ENCODE measurements at places on chromosomes 3 and 15.

DNA sequence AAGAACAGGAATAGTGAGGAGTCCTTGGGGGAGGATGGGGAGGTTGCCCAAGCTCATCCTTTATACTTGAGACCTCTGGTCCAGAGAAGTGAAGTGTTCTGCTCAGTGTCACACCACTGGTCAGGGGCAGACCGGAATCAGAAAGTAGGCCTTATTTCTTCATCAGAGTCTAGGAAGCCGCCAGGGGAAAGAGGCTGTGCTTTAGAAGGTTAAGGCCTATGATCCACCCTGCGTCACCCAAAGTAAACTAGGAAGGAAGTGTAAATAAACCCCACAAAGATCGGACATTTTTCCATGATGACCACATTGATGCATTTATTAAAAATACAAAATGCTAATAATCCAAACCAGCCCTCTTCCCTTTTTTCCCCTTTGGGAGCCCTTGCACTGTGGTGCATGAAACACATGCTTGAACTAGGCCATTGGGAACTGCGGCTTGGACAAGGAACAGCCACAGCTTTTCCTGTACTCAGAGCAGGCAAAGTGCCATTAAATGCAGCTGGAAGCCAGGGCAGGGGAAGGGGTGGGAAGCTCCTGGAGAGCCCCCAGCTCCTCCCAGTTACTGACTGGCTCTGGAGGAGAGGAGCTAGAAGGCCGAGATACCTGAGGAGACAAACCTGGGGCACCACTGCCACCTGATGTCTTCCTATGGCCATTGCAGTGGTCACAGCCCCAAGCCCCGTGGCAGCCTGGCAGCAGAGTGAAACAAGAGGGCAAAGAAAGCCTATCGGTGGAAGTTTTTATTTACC is 37.0 kb downstream of the CDC25A start:
- peak; percentile 69 for DNase-seq

DNA sequence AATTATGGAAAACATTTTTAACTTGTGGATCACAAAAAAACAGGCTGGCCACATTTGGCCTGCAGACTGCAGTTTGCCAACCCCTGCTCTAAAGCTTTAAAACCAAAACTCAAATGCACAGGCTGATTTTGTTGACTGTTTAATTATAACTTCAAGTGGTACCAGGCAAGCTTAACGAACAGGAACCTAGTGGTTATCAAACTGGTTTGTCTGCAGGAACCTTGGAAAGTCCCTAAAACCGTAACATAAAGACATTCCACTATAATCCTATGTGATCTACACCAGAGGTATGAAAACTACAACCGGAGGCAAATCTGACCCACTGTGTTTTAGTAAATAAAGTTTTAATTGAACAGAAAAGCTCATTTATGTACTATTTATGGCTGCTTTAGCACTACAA is 52.4 kb downstream of the TBL1XR1 start:
- DNase-seq = peak; percentile 75

GRCh38 chr3:173762501-173762900 is 365.0 kb downstream of the NLGN1 start:
- no peak for DNase-seq

DNA sequence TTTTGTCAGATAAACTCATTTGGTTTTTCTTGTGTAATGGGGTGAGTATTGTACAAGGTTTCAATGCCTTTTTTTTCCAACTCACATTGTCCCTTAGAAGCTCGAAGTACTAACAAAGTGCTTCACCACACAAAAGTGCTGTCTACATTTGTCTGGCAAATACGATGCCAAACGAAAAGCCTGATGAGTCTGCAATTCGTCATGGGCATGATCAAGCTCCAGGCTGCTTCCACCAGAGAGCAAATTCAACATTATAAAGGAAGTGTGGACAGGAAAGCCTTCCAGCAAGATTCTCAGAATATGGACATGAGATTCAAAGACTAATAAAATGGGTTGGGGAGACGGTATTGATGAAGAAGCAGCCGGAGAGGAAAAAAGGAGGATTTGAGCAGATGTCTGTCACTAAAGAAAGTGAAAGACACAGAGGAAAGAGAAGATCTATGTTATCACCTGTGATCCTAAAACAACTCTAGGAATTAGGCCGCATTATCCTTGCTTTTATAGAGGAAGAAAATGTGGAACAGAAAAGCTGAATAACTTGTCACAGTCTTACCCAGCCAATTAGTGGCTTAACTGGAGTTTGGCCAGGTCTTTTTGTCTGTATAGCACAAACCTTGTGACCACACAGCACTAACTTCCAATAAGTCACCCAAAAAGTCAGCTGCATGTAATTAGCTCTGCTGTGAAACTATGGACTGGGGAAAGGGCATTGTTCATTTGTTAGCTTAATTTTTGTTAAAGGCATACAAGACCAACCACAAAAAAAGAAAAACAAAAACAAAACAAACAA is 494.8 kb downstream of the FHIT start:
- no peak for DNase-seq

DNA sequence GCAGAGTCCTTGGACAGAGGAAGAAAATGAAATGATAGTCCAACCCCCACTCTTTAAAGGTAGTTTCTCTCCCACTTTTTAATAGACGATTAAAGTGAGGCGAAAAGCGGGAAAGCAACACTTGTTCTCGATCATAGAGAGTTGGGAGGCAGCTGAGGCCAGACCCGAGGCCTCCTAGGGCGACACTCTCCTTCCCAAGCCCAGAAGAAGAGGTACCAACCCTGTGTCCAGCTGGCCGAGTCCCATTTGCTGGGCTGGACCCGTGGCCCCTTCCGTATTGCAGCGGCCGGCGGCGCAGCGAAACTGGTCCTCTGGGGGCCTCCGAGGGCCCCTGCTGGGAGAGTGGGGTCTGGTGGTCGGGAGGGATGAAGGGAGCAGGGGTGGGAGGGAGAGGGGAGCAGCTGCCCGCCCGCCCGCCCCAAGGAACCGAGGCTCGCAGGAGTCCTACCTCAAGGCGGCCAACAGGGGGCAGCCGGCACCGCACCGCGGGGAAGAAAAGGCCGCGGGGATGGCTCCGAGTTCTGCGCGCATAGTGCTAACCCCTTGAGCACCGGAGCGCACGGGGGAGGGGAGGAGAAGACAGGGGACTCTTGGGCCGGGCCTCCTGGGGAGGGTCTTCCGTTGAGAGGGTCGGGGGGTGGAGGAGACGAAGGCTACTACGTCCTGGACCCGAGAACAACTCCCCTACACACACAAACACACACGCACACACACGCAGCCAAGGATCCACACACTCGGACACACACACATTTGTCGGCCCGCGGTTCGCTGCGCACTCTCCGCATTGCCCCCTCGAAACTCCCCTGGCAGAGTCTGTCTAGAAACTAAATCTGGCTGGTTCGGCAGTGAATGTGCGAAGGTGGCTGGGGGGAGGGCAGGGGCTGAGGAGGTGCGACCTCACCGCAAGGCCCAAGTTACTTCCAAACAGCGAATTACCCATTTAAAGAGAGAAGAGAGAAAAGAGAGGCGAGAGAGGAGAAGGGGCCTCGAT is 2.0 kb downstream of the WNT5A start:
- peak; percentile 57 for DNase-seq

DNA sequence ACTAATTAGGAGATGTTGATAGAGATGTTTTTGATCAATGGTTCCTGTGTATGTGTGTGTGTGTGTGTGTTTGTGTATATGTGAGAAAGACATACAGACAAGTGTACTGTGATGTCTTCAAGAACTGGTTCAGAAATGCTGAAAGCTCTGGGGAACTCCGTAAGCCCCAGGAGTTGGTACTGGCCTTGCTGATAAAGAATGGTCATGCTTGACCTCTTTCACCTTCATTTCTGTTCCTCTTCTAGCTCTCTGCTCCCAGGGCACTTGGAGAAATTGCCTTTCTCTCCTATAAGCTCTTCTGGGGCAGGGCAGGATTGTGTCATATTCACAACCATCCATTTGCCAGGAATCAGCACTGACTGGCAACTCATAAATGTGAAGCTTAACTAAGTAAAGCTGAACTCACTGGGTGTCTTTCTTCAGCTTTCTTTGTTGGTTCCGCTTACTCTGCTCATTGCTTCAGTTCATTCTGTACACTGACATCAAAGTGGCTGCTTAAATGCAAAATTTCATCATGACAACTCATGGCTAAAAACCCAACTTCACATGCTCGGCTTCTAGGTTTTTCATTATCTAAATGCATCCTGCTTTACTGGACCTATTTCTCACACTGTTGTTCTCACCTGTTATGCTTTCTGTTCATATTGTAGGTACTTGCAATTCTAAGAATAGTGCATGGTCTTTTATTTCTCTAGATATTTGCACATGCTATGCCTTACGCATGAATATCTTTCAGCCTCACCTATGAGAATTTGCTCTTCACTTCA is 162.1 kb upstream of the LYSMD4 start:
- DNase-seq = no peak

- DNase-seq = no peak
Observed at GRCh38 chr3:124261306-124261705, 269.4 kb upstream of the ROPN1 start.

DNA sequence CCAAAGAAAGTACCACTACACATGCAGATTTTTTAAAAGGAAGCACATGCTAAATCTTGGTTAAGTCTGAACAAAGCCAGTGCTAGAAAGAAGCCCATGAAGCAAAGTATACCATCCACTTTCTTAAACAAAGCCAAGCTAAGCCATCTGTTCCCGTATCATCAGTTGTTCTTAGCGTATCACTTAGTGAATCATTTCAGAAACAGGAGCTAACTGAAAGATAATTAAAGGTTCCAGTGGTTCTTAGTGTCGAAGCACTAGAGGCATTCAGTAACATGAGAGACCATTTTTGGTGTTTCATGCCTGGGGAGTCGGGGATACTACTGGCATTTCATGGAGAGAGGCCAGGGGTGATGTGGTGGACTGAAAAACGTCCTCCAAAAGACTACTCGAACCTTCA is 12.8 kb downstream of the UBXN7 start:
- DNase-seq = no peak

GRCh38 chr3:112763258-112763657 is 83.4 kb downstream of the CD200R1L start:
- DNase-seq = no peak

DNA sequence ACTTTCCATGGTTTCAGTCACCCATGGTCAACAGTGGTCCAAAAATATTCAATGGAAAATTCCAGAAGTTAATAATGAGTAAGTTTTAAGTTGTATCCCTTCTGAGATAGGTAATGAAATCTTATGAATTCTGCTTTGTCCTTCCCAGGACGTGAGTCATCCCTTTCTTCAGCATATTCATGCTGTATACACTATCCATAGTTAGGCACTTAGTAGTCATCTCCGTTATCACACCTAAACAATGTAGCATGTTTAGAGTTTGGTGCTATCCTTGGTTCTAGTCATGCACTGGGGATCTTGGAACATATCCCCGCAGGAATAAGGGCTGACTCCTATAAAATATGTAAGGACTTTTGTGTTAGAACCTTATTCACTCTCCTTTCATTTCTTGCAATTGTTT is 153.2 kb downstream of the UNC13C start:
- DNase-seq = no peak

DNA sequence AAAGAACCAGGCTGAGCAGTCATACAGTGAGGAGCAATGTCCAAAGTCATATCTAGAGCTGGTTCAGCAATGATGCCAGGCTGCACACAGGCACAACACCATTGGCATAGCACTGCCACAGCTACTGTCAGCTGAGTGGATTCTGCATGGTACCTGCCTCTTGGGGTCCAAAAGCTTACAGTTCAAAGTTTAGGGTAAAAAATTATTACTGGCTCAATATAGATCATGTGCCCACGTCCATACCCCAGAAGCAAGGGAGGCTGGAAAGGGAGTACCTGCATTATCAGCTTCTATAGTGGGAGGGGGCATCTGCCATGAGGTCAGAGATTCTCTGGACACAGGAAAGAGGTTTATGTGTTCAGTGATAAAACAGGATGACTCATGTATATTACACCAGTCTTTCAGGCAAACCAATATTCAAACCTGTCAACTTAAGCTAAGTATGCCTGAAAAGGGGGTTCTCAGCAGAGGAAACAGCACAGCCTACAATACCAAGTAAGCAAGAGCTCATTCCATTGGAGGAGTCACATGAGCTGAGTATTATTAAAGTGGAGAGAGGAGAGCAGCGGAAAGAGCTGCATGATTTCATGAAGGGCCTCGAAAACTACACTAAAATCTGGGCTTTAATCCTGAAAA is 99.0 kb downstream of the ANO10 start:
- peak; percentile 56 for DNase-seq

DNA sequence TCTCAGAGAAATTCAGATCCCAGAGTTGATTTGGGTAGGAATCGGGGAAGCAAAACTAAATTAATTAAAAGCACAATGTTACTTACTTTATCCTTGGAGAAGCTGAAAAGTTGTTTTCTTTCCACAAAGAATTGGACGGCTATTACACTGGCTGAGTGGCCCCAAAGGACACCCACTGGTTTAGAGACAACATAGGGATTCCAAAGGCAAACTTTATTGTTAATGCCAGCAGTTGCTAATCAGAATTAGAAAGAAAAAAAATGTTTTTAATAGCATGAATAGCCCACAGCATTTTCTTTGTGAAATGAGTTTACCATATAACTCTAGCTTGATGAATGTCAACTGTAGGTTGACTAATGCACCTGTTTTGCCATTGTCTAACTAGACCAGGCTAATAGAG is 51.7 kb downstream of the WDR49 start:
- no peak for DNase-seq

DNA sequence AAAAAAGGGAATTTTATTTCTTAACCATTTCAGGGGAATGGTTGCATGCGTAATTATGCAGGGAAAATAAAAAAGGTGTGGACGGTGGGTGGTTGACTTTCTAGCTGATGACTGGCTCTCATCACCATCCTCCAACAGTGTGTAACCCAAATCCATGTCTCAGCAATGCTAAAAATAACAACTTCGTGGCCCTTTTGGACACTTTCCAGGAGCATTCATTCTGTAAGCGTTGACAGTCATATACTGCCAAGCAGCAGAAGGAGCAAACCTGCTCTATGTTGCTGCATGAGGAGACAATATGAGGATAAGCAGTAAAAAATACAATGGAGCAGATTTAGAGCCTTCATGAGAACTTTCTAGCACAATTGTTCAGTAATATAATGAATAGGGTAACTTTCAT is 189.1 kb downstream of the ANXA2 start:
- no peak for DNase-seq

DNA sequence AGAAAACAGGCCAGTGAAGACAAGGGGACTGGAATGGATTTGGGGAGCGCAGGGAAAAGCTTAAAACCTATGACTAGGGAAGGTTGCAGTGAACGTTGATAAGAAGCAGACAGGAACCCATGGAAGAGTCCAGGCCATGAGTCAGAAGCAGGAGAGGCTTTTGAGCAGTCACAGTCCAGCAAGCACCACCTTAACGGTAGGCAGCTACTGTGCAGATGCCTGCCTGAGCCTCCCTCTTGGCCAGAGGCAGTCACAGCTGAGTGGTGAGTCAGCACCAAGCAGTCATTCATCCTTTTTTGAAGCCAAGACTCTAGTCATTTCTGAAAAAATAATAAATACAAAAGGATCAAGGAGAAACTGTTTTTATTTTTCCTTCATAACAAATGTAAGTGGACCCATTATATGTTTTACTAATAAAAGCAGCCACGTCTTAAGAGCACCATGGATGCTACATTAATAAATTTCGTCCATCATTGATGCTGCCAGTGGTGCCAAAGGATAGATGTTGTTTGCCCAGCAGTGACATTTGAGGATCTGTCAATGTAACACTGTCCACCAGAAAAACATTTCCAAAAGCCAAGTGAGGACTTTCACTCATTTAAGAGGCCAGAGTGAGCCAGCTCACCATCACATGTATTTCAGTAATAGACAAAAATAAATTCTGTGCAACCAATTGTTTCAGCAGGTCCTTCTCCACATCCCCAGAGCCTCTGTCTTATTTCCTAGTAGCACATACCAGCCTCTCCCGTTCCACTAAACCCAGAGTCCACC is 42.1 kb upstream of the ACTC1 start:
- DNase-seq = no peak

- DNase-seq = no peak
Observed at GRCh38 chr3:179453967-179454366, 2.7 kb upstream of the GNB4 start.

Measured in activated CD4-positive, alpha-beta T cell treated with anti-CD3 and anti-CD28 coated beads, Interleukin-2, amount 50 U/mL, for 16 hours (primary cell).